ENCODE measurements at places on chromosomes 2 and 18. TPM values are rescaled to one million over a fixed set of nuclear protein-coding genes. Genes with fewer than 3 reads are reported as not detected.

PAIP2B gene
- 0.58 TPM for total RNA-seq

PHLPP1 gene
- total RNA-seq = 4.6 TPM

KIAA2012 gene
- under 0.01 TPM for total RNA-seq

DNPEP gene
- total RNA-seq = 50.0 TPM

ALKAL2 gene
- not detected for total RNA-seq

FTCDNL1 gene
- total RNA-seq = 2.1 TPM

TOGARAM2 gene
- not detected for total RNA-seq

ABCG5 gene
- total RNA-seq = not detected

MYO3B gene
- 0.28 TPM for total RNA-seq

MDH1B gene
- 0.56 TPM for total RNA-seq

REL gene
- total RNA-seq = 2.5 TPM

TMEM169 gene
- 0.28 TPM for total RNA-seq

IGFBP5 gene
- 386 TPM for total RNA-seq

RUFY4 gene
- total RNA-seq = not detected

KCNF1 gene
- total RNA-seq = under 0.01 TPM

LRP2 gene
- total RNA-seq = under 0.01 TPM

MEIS1 gene
- total RNA-seq = 32.4 TPM

PCARE gene
- not detected for total RNA-seq

CCDC121 gene
- total RNA-seq = 1.1 TPM

VRK2 gene
- total RNA-seq = 21.4 TPM

STEAP3 gene
- total RNA-seq = 31.4 TPM

EML6 gene
- 0.58 TPM for total RNA-seq

KYNU gene
- total RNA-seq = 2.8 TPM

TRABD2A gene
- total RNA-seq = 2.5 TPM

NTSR2 gene
- not detected for total RNA-seq

SH3BP4 gene
- 36.4 TPM for total RNA-seq

GRP gene
- total RNA-seq = not detected

IL37 gene
- not detected for total RNA-seq

HRH4 gene
- total RNA-seq = under 0.01 TPM

AQP12B gene
- not detected for total RNA-seq

TNFAIP6 gene
- 69.3 TPM for total RNA-seq

CAPN14 gene
- total RNA-seq = 0.28 TPM

CENPA gene
- total RNA-seq = 17.4 TPM

CYP27A1 gene
- total RNA-seq = 0.58 TPM

THSD7B gene
- total RNA-seq = 4.2 TPM
